ENCODE measurements at places on chromosomes 16 and 17. TPM values are rescaled to one million over a fixed set of nuclear protein-coding genes. Genes with fewer than 3 reads are reported as not detected.

DNA sequence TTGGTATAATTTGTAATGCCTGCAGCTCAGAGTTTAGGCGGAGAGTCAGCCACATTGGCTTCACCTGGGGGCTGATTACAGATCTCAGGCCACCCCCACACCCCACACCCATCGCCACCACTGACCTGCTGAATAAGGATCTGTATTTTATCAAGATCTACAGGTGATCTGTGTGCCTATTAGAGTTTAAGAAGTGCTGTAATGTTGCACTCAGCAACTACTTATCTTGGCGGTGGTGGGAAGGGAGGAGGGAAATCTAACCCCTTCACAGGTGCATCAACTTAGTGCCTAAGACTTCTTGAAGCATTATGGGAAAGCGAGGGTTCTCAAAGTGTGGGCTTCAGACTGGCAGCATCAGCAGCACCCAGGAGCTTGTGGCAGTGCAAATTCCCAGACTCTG, 17.5 kb upstream of the KRT20 start:
- peak; percentile 57 for DNase-seq

- no peak for DNase-seq
Measured at GRCh38 chr16:51556694-51557340, 405.7 kb upstream of the SALL1 start.

G6PC1 gene
- 1.5 TPM for polyA plus RNA-seq

DNA sequence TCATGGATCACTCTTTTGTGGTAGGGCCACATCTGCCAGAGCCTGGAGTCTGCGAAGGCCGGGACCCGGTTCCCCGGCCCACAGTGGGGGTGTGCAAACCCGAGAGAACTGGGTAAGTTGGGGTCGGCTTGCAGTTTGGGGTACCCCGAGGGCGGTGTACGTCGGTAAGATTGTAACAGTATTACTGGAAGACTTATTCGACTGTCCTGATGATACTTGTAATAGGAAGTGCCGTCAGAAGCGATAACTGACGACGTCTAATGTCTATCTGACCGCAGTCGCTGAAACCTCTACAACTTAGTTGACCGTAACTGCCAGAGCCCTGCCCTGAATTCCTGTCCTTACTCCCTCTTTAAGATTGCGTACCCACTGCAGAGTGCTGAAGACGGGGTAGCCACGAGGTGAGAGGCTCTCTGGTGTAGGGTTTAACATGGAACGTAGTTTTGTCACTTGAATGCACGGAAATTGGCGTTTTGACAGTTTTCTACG, 24.0 kb downstream of the TRPV2 start:
- DNase-seq = peak; percentile 49

- DNase-seq = no peak
Measured at GRCh38 chr17:48613862-48614694, 1.0 kb downstream of the HOXB8 start.

TEX14 gene
- polyA plus RNA-seq = 0.33 TPM

DNA sequence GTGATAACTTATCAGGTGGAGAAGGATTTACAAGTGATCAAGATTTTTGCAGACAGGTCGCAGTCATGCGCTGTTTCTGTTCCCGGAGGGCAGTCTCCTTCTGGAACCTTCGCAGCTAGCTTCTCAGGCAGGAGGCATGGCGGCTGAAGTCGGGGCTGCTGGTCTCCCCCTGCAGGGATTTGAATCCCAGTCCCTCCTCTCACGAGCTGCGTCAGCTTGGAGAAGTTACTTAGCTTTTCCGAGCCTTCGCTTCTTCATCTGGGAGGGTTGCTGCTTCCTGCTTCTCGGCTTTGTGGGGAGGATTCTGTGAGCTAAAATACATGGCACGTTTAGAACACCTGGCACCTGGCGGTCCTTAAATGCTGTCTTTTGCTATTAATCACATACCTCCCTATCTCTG, 287.8 kb upstream of the FOXF1 start:
- DNase-seq = peak; percentile 36

- DNase-seq = no peak
Measured at GRCh38 chr16:67245186-67245585, 2.1 kb downstream of the FHOD1 start.

GRCh38 chr17:70254735-70255460, 85.6 kb downstream of the KCNJ2 start:
- no peak for DNase-seq

PRSS36 gene
- 2.0 TPM for polyA plus RNA-seq

DNA sequence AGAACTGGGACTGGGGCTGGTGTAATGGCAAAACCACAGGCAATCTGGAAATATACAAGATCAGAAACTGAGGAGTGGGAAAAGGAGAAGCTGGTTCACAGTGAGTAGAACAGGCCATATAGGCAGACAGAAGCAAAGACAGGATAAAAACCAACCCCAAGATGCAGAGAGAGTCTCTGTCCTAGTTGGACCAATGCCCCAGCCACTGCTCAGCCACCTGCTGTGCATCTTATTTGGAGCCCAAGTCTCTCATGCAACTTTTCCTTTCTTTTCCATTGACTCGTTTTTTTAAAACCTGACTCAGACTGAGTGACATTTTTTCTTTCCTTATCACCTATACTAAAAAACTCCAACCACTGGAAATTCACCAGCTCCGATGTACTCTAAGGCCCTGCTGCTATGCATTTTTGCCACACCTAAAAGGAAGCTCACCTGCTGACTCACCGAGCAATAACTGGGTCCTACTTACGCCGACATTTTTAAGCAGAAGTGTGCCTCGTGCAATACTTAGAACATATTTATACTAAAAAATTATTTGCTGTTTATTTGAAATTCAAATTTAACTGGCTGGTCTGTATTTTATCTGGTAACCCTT, 100.8 kb upstream of the XYLT1 start:
- no peak for DNase-seq

C17orf78 gene
- 6.0 TPM for polyA plus RNA-seq

- no peak for DNase-seq
Measured at GRCh38 chr16:23365602-23366240, 63.6 kb downstream of the SCNN1B start.

QPRT gene
- 220 TPM for polyA plus RNA-seq

GRCh38 chr16:23269248-23269953, 32.7 kb upstream of the SCNN1B start:
- DNase-seq = no peak

KRT20 gene
- polyA plus RNA-seq = 31.7 TPM

DNA sequence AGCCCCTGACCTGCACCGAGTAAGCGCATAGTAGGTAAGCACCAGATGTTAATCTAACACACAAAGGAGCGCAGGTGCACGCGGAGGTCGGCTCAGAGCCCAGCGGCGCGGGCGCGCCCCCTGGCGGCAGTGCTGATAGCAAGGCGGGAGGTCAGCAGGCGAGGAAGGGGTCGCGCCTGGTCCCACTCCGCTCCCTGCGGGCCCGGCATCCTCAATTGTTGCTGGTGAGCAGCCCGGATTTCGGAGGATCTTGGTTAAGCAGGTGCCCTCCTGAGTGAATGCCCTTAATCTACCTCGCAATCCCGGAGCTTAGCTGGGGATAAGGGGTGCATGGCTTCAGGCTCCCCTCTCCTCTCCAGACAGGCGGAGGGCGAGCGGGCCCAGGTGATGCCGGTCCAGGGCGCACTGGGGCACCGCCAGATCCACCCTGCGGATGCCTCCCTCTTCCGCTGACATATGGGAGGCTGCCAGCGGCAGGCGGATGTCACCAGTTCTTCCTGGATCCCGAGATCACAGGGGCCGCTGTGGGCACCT, 4.0 kb upstream of the WNT3 start:
- no peak for DNase-seq

DNA sequence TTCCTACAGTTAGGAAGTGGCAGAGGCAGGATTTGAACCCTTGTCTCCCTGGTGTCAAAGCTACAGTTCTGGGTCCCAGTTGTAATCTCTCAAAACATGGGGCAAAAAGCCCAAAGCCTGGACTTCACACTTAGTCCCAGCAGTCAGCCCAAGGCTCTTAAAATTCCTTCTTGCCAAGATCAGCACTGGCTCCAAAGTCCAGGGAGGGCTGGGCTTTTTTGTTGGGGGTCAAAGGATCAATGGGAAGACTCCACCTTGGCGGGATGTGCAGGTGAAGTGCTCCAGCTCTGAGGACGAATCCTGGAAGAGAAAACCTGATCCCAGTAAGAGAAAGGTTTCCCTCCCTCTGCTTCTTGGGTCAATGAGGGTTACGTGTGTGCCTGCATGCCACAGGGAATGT, 195.5 kb downstream of the HAPSTR1 start:
- DNase-seq = peak; percentile 82
